ENCODE measurements at places on chromosomes 11 and 22.

- no peak for DNase-seq
These were observed 746.1 kb downstream of the CNTN5 start for GRCh38 chr11:99766811-99767210.

DNA sequence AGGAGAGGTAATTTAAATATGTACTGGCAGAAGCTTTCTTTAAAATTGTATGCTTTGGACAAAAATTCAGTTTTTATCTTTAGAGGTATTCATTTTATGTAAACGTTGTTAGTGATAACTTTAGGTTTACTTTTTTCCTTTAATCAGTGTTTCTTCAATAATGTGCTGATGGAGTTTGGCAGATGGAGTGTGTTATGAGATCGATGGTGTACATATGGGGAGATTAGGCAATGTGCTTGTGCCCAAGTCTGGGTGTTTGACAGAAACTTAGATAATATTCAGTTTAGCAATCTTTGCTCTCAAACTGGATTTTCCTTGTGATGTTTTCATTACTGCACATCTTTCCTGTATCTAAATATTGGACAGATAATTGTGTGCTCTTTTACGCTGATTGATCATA is 425.4 kb downstream of the JRKL start:
- DNase-seq: no peak

DNA sequence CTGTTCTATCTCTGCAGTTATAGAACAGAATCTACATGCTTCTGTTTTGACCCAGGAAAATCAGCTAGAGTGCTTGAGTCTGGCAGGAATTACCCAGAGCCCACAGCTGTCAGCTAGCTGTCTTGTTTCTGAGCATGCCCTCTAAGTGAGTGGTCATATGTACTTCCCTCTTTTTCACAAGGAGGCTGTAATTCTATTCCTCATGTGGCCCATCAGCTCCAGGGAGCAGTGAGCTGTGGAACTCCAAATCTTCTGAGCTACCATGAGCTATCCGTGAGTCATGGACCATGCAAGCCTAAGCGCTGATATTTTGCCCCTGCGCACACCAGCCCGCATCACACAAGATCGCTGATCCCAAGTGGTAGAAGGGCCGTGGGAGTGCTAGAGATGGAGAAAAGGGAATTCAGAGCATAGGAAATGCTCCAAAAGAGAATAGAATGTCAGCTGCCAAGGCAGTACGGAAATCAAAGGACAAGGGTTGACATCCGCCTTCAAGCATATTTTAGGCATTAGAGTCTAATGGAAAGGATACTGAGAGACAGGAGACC is 5.4 kb downstream of the FJX1 start:
- no peak for DNase-seq

- DNase-seq: no peak
These were observed 1.8 kb downstream of the LRRC10B start for GRCh38 chr11:61510166-61510919.

- no peak for DNase-seq
These were observed 288.3 kb upstream of the ANO3 start for GRCh38 chr11:26043665-26044064.

- DNase-seq: no peak
These were observed 14.1 kb downstream of the HRAS start for GRCh38 chr11:521177-521688.

- DNase-seq: peak; percentile 89
These were observed at the start of gene SLC35C1 for GRCh38 chr11:45804761-45805304. TSS of gene SLC35C1 (plus strand) at chr11:45805149. CDS start at chr11:45805802, 653 bp downstream.

DNA sequence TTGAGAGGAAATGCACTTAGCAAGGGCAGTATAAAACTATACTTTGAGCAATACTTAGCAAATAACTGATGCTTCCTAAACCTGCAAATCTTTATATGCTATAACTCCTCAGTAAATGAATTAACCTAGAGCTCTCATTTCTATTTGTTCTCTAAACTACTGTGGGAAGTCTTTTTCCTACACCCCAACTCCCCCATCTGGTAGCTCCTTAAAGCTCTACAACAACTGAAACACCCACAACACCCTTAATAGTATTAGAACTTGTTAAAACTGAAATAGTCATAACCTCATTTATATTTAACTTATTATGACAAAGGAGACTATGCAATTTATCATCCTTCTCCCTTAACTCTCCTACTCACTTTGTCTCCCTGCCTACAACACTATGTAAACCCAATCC is 43.4 kb downstream of the GUCY1A2 start:
- no peak for DNase-seq

DNA sequence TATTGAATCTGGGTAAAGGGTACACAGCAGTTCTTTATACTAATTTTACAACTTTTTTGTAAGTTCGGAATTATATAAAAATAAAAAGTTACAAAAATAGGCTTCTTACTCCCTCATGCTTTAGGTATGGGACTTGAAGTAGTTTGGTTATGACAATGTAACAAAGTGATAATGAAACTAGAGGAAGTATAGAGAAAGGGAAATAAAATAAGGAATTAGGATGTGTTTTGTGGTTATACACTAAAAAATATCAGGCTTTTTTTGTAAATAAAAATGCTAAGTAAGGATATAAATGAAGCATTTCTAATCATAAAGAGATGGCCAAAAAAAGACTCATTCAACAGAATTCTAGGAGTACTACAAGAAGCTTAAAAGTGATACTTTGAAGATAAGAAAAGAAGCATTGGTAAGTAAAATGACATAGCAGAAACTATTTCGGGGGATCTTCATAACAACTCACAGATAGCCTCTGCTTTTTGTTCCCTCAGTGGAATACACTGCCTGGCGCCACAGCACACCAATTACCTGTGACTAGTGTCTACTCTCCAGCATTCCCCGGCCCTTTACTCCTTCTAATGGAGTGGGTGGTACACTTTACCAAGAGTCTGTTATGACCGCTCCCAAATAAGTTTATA is 322.7 kb upstream of the PITPNB start:
- no peak for DNase-seq

DNA sequence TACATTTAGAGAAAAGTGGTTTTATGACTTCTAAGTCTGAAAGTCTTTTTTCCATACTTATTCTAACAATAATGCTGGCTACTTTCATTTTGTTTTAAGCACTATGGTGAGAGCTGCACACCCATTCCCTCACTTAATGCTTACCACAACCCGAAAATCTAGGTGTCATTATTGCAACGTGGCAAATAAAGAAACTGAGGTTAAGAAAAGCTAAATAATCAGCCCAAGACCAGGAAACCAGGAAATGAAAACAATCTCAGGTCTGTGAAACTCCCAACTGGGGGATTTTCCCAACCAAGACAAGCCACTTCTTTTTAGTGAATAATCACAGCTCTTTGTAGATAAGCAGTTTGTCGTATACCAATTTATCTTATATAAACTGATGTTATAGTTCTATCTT is 126.3 kb downstream of the SLC1A2 start:
- no peak for DNase-seq

DNA sequence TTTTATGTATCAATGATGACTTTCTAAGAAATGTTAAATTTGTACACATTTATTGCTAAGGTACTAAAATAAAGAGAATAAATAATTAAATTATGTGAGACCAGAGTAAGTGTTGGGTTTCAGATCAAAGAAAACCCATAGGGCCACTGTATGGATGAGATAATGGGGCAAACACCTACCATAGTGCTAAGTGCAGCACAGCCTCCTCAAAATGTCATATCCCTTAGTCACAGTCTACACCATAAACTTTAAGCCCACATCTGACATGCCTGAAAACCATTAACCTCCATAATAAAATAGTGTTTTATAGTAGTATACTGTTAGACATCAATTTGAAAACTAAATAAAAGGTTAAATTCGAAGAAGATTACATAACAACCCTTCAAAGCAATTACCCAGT is 37.5 kb downstream of the SESN3 start:
- no peak for DNase-seq

DNA sequence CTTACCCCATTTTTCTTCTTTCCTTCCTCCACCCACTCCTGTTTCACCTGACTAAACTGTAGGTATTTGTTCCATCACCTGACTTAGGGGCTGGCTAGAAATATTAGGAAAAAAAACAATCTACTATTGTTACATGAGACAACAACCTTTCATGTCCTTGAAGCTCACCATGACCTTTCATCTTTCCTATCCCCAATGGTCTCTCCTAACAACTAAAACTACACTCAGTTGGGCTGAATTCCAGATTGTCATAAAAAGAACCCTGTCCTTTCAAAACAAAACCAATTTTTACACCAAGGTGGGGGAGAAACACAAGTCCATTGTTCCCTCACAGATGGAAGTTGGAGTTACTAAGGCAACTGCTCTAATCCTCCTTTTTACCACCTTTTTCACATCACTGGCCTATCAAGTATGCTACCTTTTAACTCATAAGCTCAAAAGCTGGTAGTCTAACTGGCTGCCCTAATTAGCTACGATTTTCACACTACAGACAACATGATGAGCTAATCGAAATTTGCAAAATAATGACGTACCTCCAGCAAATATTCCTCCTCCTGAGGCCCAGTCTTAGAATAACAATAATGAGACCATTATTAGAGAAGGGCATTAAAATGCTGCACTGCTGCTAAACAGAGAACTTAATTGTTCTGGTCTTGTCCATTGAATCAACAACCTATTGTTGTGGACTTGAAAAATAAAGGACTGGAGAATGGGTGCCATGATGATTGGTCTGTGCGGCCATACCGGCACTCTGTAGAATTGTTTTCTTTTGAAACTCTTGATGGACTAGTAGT is 46.5 kb upstream of the SOX6 start:
- no peak for DNase-seq

DNA sequence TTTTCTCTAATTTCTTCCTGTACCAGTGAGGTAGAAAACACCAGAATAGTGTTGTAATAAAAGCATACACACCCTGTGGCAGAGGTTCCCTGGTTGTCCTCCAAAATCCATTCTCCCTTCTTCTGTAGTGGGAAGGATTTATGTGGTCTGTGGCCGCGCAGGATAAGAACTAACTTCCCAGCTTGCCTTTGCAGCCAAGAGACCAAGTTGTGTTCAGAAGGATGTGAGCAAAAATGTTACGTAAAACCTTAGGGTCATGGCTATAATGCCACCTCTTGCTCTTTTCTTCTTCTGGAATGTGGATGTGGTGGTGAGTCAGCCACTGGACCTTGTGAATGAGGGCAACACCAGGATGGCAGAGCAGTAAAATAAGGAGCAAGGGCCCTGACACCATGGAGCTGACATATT is 28.4 kb downstream of the CCDC90B start:
- DNase-seq: no peak

- DNase-seq: no peak
These were observed 30.3 kb upstream of the WNT7B start for GRCh38 chr22:46007003-46007847.

- peak; percentile 7 for DNase-seq
These were observed 425.6 kb downstream of the SHANK2 start for GRCh38 chr11:70826541-70827335.

- DNase-seq: no peak
These were observed 217.0 kb upstream of the PGR start for GRCh38 chr11:101346591-101346990.

GRCh38 chr11:31913985-31914384 is 102.9 kb upstream of the PAX6 start:
- no peak for DNase-seq

DNA sequence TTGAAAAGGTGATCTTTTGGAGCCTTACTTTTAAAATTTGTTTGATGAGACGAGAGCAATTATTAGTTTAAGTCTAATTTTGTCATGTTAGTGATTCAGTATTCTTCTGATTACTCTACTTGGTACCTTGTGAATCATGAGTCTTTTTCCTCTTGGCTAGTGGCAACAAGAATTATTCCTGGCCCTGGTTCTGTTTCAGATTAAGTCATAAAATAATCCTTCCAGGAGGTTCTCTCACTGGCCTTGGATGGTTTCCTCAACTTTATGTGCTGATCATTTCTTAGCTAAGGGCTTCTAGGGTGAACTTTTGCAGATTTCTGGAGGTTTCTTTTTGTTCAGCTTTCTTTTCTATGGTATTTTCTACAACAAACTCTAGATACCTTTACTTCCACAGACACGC is 741.8 kb upstream of the LUZP2 start:
- no peak for DNase-seq

- no peak for DNase-seq
These were observed 16.3 kb downstream of the FXYD6 start for GRCh38 chr11:117860139-117860538.

- no peak for DNase-seq
These were observed 149.6 kb downstream of the C11orf91 start for GRCh38 chr11:33551051-33551450.

- DNase-seq: no peak
These were observed 21.6 kb downstream of the GUCY1A2 start for GRCh38 chr11:106996691-106997090.

DNA sequence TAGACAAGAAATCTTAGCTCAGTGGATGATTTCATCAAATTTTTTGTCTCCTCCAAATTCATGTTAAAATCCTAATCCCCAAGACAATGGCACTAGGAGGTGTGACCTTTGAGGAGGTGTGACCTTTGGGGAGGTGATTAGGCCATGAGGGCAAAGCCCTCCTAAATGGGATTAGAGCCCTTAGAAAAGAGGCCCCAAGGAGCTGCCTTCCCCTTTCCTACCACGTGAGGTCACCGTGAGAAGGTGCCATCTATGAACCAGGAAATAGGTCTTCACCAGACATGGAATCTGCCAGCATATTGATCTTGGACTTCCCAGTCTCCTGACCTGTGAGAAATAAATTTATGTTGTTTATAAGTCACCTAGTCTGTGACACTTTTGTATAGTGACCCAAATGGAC is 138.7 kb downstream of the TRIM29 start:
- no peak for DNase-seq

DNA sequence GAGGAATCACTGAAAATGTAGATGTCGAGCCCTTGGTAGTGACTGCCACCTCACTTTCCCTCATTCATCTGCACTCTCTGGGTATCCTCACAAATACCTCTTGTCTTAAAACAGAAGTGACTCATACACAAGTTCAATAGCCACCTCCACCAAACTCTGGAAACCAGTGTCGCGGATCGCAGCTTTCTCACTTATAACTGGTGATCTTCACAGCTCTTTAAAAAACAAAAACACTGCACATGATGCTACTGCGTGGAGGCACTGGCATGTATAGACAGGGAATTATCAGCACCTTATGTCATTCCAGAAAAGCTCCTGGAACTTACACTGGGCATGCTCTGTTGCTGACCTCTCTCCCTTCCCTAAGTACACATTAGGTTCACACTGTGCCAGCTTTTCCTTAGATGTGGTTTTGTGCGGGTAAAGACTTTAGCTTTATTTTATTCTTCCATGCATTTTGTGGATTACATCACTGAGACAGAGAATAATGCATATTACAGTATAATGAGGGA is 425.5 kb upstream of the CADM1 start:
- DNase-seq: no peak

- no peak for DNase-seq
These were observed 97.7 kb downstream of the NXPE2 start for GRCh38 chr11:114775875-114776621.

DNA sequence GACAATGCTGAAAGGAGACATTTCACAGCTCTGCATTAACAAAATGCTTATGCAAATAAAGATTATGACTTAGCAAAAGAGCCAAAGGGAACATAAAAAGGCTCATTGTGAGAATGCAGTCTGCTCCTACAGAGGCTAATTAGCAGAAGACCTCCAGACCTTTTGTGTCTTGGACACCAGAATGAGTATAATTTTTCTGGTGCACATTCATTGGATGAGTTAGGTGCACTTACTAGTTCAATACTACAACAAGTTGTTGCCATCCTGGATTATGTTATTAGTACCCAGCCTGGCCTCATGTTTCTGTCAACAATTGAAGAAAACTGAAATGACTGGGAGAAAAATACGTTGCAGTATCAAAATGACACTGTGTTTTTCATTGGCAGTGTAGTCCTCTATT is 613.2 kb upstream of the CHORDC1 start:
- no peak for DNase-seq

GRCh38 chr11:30758012-30758411 is 171.9 kb upstream of the MPPED2 start:
- no peak for DNase-seq
